ENCODE measurements at places on chromosomes 16 and 17.

DNA sequence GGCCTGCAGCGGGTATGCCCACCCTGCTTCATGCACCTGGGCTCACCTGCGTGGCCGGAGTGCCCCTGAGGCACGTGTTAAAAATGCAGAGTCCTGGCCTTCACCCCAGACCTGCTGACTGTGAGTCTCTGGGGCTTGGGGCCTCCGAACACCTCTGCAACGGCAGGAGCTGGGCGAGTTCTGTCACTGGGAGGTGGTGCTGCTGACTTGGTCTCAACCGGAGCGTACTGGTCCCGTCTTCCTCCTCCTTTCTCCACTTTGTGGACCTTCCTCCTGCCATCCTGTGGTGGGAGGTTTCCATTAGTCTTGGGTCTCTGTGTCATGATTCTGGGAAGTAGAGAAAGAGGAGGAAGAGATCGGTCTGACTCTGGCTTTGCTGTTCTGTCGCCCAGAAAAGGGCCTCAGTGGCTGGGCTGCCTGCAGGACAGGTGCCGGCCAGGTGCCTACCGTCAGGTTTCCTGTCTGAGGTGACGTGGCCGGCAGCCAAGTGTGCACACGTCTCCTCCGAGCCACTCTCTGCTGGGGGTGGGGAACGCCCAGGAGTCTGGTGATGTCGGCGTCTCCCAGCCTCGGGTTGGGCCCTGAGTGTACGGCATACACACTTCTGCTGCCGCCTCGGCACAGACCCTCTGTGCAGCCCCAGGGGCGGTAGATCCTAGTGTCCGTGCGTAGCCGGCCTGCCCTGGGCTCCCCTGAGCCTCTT is 6.9 kb downstream of the TSC2 start:
- DNase-seq, result no peak

DNA sequence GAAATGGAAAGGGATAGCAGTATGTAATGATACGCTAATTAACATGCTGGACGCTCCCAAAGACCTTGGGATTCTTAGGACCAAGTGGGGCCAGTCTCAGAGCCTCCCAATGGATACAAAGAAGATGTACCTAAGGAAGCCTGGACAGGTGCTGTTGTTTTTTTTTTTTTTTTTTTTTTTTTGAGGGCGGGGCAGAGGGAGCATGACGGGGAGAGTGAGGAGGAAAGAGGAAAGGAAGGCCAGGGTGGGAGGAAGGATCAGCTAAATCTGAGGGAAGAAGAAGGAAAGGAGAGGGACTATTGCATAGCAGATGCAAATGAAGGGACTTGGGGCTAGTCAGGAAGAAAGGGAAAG is 2.5 kb downstream of the VAMP2 start:
- no peak for DNase-seq

- DNase-seq, result peak; percentile 47
These were observed at the start of gene SULT1A1 for GRCh38 chr16:28609631-28610594. SULT1A1 (minus strand) TSS chr16:28610044; CDS start chr16:28608855, 1,189 bp downstream.

DNA sequence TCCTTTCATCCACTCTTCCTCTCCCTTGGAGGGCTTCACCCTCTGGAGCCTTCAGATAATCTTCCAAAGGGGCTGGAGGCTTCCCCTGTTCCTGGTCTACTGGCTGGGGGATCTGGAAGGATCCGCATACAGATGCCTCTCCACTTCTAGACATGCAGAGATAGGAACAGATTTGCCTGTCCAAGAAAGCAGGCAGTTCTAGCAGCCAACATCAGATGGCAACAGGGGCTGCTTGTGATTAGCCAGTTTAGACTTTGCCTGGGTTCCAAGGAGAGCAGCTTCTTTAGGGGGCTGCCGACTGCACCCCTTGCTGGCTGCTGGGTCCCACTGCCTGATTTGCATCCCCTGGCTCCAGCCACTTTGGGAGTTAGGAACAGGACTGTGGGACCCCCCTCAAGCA is 6.2 kb upstream of the CD300A start:
- DNase-seq, result no peak

DNA sequence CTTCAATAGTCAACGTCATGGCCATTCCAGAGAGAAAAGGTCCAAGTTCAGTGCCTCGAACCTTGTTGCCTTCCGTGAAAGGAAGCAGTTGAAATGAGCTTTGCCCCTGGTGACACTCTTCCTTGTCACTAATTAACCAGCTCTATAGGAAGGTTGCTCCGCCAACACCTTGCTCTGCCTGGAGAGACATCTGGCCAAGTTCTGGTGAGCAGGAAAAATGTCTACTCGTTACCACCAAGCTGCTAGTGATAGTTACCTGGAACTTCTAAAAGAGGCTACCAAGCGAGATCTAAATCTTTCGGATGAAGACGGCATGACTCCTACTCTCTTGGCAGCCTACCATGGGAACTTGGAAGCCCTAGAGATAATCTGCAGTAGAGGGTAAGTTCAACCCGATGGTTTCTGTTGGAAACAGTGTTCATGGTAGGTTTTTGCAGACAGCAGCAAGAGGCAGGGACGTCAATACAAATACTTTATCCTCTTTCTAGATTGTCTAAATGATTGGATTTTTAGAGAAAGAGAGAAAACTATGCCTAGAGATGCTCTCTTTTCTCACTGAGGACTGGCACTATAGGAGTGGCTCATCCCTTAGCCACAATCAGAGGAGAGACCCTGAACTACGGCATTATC is at the start of gene ANKS4B:
ANKS4B (plus strand) TSS at position 179 of the 630 bp plus-strand sequence; CDS start at position 218, 39 bp downstream.
- DNase-seq, result no peak

DNA sequence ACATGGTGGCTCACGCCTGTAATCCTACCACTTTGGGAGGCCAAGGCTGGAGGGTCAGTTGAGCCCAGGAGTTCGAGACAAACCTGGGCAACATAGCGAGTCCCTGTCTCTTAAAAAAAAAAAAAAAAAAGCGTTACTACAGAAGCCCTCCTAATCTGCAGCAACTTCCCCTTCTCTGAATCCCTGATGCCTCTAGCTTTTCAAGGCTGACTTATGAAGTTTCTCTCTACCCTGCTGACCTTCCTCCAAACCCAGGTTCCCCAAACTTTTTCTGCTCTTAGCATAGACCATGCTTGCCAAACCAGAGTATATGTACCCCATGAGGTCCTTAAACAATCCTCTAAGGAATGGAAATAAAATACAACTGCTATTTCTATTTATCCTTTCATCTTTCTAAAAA is 16.4 kb downstream of the LYRM1 start:
- no peak for DNase-seq

- no peak for DNase-seq
These were observed 136.3 kb downstream of the KCNJ12 start for GRCh38 chr17:21512307-21513011.

DNA sequence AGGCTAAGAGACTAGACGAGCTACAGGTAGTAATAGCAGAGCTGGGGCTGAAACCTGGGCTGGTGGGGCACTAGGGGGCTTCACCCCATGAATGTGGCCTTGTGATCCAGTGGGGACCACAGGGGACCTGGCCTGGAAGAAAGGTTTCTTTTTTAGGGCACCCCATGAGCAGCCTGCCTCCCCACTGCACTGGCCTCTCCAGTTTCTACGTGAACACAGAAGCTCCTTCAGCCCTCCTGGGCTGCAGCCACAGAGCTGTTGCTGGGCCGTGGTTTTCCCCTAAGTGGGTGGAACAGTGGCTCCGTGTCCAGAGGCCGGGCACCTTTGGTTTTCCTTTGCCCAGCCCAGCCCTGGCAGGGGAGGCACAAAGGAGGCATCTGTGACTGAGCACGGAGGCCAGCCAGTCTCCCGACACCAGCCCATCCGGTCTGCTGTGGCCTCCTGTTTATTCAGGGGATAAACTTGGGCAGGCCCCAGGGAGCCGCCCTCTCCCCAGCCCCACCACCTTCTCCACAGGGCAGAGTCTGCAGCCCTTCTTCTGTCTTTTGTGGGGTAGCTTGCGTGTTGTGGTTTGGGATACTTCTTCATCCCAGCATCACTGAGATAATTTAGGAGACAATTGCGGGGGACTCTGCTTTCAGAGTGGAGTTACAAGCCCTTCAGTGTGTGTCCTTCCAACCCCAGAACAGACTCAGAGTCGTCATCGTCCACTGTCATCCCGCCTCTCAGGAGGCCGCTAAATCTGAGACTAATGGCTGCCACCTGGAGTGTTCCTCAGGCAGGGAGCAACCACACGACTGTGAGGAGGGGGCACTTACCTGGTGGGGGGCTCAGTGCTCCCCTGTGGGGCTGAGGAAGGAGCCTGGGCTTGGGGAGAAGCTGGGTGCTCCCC is 85.3 kb downstream of the RAB11FIP4 start:
- DNase-seq, result no peak

- no peak for DNase-seq
These were observed 49.9 kb downstream of the NLRC5 start for GRCh38 chr16:57039148-57039812.

GRCh38 chr17:8038954-8039610 is at the start of gene ALOX15B:
ALOX15B (plus strand) TSS chr17:8039059; CDS start chr17:8039156, 97 bp downstream.
- no peak for DNase-seq

DNA sequence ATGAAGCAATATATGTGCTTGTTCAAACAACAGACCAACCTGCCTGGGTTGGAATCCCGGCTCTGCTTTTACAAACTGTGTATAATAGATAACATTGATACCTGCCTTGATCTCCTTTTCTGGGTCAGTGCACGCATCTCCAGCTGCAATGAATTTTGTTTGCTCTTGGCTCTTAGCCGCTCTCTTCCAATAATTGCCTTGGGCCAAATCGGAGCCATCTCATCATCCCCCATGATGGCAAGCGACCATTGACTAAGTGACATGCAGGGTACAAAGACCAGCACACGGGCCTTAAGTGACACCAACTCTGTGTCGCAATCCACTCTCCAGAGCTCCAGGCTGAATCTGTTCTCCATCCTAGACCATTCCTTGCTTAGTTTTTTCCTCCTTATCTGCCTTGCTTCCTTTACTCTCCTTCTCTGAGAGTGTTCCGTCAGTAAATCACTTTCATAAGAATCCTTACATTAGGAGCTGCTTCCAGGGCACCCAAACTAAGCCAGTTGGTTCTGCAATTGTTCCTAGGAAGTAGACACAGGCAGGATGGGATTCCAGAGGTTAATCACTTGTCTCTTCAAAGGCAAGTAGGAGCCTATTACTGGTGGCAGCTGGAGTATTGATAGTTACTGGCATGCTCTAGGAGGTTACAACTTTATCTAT is 134.2 kb downstream of the ABCA8 start:
- DNase-seq, result no peak

DNA sequence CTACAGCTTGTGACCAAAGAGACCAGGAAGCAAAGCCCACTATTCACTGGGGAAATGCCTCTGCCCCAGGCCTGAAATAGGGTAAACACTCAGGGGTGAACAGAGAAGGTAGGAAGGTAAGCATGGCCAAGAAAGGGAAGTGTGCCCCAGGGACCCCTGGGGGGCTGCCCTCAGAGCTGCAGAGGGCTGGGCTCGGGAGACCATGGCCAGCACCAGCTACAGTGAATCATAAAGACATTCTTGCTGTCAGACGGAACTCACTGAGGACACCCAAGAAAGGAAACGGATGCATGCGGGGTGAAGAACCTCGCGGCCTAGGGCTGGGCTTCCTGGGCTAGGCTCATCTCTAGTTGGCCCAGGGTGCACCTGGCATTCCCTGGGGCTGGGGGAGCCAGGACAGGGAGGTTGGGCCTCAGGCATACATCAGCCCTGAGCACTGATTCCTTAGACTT is 9.6 kb downstream of the HIC1 start:
- DNase-seq, result no peak

DNA sequence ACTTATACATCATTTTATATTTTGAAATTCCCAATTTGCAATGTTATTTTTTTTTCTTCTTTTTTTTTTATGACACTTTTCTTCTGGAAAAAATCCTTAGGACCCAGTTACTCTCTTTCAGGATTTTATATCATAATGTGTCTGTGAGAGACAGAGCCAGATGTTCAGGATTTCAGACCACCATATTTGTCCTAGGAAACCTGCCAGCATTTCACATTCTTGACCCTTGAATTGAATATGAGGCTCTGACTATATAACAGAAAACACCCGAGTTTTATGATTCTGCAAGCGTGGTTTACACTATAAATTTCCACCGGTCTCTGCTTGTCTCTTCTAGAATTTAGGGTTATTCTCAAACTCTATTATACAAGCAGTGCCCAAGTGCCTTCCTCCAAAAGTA is 621.0 kb downstream of the WWOX start:
- no peak for DNase-seq

Measured in activated CD8-positive, alpha-beta memory T cell treated with anti-CD3 and anti-CD28 coated beads, Interleukin-2, amount 50 U/mL, for 48 hours (primary cell).